Activated CD8-positive, alpha-beta T cell treated with anti-CD3 and anti-CD28 coated beads, Interleukin-2, amount 10 ng/mL, durations not matched to agents 7 days and 5 days (primary cell): ENCODE measurements at places on chromosomes 12 and 14. TPM values are rescaled to one million over a fixed set of nuclear protein-coding genes. Genes with fewer than 3 reads are reported as not detected.

The HCAR1 gene
- 0.08 TPM for total RNA-seq

The EXOC3L4 gene
- not detected for total RNA-seq

DNA sequence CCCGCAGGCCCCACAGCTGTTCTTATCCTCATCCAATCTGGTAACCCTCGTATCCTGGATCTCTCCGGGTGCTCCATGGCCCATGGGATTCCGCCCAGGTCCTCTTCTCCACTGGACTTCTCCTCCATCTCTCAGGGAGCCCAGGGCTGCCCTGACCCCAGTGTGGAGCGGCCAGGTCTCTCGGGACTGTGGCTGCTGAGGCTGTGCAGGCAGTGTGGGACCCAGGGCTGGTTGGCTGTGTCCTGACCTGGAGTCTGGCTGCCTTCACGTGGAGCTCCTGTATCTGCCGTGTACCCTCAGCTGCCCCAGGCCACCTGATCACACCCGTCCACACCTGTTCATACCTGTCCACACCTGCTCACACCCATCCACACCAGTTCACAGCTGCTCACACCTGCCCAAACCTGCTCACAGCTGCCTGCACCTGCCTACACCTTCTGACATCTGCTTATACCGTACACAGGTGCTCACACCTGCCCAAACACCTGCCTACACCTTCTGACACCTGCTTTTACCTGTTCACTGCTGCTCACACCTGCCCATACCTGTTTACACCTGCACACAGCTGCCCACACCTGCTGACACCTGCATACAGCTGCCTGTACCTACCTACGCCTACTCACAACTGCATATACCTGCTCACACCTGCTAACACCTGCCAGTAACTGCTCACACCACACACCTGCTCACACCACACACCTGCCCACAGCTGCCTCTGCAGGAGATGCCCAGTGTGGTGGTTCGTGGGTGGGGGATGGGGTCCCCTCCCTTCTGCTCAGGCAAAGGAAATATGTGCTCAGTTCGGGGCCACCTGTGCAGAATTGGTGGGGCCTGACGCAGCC, 92.2 kb downstream of the GALNT9 start:
- no peak for DNase-seq

DNA sequence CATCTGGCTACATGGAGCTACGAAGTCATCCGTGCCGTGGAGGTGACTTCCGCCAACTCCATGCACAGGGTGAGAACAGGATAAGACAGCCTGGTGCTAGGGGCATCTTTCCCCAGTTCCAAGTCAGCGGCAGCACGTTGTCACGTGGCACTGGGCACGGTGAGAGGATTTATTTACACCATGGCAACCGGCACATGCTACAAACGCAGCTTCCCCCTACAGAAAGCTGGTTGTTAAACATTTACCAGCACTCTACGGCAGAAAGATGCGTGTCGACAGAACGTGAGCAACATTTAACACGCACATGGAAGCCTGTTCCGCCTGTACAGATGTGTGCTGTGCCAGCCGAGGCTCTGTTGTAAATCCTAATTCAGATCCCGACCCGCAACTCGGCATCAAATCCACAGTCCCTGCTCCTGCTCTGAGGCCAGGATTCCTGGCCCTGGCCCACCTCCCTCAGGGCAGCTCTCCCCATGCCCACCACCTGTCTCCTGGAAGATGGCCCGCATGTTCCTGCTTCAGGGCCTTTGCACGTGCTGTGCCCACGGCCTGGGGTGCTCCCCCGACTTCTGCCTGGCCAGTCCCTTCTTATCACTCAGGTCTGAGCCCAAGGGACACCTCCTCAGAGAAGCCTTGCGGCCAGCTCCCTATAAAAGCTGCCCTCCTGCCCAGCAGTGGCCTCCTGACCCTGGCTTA, 114.1 kb downstream of the RFLNA start:
- DNase-seq = no peak

- no peak for DNase-seq
These were observed 29.0 kb downstream of the SLC6A12 start for GRCh38 chr12:184811-185575.
